Ecto neural progenitor cell (in vitro differentiated cells): ENCODE measurements at places on chromosomes 3 and 15.

- no peak for DNase-seq
These were observed 4.2 kb upstream of the KATNBL1 start for GRCh38 chr15:34214135-34214534.

- DNase-seq: peak; percentile 71
These were observed 1.7 kb downstream of the B3GNT5 start for GRCh38 chr3:183254487-183255347.

DNA sequence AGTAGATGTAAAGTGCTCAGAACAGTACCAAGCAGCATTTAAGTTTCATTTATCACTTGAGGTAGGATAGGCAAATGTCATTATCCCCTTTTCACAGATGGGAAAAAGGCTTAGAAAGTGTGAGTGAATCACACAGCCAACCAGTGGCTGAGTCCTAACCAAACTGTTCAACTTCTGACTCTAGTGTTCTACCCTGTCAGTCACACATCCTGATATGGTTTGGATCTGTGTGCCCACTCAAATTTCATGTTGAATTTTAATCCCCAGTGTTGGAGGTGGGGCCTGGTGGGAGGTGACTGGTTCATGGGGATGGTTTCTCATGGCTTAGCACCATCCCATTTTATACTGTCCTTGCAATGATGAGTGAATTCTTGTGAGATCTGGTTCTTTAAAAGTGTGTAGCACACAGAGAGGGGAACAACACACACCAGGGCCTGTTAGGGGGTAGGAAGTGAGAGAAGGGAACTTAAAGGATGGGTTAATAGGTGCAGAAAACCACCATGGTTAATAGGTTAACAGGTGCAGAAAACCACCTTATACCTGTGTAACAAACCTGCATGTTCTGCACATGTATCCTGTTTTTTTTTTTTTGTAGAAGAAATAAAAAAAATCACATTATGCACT lies 304.7 kb downstream of the SUCLG2 start:
- no peak for DNase-seq

GRCh38 chr3:100335434-100335833 lies 877 bp downstream of the NIT2 start:
- no peak for DNase-seq

DNA sequence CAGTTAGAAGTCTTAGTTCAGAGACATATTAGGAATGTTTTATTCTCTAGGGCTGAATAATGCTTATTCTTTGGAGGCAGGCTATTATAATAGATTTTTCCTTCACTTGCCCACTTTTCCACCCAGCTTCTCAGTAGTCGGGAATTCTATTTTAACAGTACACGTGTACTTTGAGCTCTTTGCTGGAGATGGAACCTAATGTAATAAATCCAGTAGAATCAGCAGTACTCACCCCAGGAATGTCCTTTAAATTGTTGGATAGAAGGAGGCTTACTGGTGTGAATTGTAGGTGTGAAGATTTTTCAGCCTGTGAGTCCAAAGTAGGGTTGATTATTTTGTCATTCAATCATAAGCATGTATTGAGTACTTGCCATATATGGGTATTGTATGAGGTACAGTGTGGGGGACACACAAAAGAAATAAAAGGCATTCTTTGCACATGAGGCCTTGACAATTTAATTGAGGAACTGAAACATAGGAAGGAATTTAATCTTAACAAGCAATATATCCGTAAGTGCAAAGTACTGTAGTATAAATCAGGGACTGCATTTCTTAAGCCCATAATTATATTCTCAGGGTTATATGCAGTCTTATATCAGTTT lies 29.5 kb upstream of the MGA start:
- no peak for DNase-seq

- DNase-seq: no peak
These were observed 182.6 kb upstream of the ROPN1 start for GRCh38 chr3:124174476-124174875.

DNA sequence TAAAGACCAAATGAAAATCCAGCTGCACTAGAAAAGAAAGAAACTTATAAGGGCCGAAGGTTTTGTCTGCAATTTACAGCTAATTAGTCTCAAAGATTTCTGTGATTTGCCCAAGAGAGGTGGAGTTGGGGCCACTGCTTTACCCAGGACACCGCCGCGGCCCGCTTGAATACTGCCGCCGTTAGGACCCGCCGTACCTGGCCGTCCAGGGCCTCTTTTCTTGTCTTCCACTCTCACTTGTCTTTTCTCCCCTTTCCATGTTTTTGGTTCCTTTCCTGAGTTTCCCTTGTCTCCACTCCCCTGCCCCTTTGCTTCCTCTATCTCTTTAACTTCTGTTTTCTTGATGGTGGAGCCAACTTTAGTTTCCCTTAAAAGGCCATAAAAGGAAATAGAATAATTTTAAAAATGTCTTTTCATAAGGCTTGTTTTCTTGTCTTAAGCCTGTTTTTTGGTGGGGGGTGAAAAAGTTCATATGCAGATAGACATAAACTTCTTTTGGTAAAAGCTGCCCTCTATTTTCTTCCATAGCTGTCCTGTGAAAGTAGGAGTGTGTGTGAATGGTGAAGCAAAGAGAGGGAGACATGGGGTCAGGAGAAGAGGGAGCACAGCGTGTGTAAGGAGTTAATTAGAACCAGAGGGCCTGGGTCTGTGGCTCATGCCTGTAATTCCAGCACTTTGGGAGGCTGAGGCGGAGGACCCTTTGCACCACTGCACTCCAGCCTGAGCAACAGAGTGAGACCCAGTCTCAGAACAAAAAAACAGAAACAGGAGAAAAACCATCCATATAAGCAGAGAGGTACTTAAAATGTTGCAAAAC lies 16.0 kb upstream of the CCNL1 start:
- no peak for DNase-seq
